ENCODE measurements at places on chromosomes 5 and 9. TPM values are rescaled to one million over a fixed set of nuclear protein-coding genes. Genes with fewer than 3 reads are reported as not detected.

CCDC69 gene
- 4.0 TPM for total RNA-seq

MOCS2 gene
- total RNA-seq = 44.4 TPM

TRIM41 gene
- 17.0 TPM for total RNA-seq

ORM2 gene
- not detected for total RNA-seq

LCN1 gene
- total RNA-seq = not detected

FIBCD1 gene
- 7.3 TPM for total RNA-seq

CCL21 gene
- not detected for total RNA-seq

CD180 gene
- not detected for total RNA-seq

HTR1A gene
- total RNA-seq = not detected

TRIO gene
- total RNA-seq = 139 TPM

SLC22A4 gene
- total RNA-seq = 4.1 TPM

NR2F1 gene
- total RNA-seq = 90.8 TPM

PCDHB5 gene
- total RNA-seq = 2.8 TPM

DNA sequence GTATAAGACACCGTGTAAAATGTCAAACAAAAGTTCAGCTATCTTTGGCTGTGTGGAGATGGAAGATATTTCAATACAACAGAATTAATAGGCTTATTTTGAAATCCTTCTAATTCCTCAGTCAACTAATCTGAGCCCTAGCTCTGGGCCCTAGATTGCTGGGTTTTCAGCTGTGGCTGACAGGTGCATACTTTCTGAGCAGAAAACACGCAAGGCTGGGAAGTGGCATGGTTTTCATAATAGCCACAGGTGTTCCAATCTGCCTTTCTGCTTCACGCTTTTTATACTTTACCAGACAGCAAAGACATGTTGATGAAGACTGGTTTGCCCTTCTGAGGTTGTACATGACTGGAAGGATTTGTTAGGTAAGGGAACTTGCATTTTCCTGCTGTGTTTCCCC lies 20.7 kb upstream of the XPA start:
- H3K36me3 ChIP-seq = no peaks in the 10 kb centered on the region
- H3K27ac ChIP-seq = no peak overlapping the region
- peaks cover 3% of the 10 kb centered on the region for H3K4me1 ChIP-seq
- no peak for DNase-seq
- H3K27me3 ChIP-seq = peaks cover 3% of the 10 kb centered on the region
- H3K4me3 ChIP-seq = no peak overlapping the region

DNA sequence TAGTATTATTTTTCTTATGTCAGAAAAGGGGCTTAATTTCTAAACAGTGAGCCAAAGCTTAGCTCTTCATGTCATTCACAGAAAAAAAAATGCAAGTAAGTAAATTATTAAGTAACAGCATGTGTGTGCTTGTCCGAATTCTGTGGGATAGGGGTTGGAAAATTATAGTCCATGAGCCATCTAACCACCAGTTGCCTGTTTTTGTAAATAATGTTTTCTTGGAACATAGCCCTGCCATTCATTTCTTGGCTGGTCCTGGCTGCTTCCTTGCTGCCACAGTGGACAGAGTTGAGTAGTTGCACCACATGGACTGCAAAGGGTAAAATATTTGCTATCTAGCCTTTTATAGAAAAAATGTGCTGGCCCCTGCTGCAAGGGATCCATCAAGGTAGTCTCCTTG lies 513.7 kb upstream of the WWC1 start:
- H3K27ac ChIP-seq = no peak overlapping the region
- no peaks in the 10 kb centered on the region for H3K36me3 ChIP-seq
- DNase-seq = no peak
- no peak overlapping the region for H3K4me3 ChIP-seq

GRCh38 chr5:122112063-122112462 lies 17.3 kb upstream of the ZNF474 start:
- no peak overlapping the region for H3K4me3 ChIP-seq
- H3K27ac ChIP-seq = no peak overlapping the region
- H3K27me3 ChIP-seq = no peaks in the 10 kb centered on the region

- no peak for DNase-seq
- H3K4me3 ChIP-seq = peak overlapping the region; percentile 98
- no peaks in the 10 kb centered on the region for H3K27me3 ChIP-seq
- no peaks in the 10 kb centered on the region for H3K36me3 ChIP-seq
These were observed 547 bp downstream of the CLTA start for GRCh38 chr9:36191290-36191645.

DNA sequence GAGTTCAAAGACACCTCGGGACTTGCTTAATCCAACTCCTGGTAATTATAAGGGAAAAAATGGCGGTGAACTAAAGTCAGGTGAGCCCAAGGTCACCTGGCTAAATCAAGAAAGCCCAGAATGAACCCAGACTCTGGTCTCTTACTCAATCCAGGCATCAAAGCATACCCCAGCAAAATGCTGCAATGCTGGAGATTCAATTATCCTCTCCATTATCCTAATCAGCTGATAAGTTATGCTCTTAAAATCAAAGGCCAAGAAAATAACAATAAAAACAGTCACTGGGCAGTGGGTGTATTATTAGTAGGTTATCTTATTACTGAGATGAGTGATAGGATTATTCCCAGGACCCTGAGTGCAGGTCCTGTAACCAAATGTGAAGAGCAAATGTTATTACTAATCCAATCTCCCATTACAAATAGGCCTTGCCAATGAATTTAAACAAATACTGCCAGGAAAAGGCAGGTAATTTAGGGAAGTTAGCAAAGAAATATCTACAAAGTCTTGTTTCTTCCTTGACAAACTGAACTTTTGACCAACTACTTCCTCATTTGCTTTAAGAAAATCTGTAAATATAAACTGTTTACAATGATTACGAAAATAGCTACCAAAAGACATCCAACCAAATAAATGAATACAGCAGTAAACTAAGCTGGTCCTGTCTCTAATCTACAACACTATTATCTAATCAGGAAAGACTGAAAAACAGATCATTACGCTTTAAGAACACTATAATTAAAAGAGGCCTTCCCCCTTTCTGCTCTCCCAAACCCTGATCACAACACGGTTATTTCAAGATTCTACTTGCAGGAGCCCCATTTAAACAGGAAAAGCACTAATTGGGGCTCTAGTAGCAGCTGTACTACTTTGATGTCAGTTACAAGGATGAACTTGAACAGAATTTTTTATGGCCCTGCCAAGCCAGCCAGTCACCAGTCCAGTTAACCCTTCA lies 103.2 kb downstream of the MED27 start:
- H3K4me3 ChIP-seq = no peak overlapping the region
- H3K36me3 ChIP-seq = no peaks in the 10 kb centered on the region
- H3K4me1 ChIP-seq = no peaks in the 10 kb centered on the region
- no peaks in the 10 kb centered on the region for H3K27me3 ChIP-seq

DNA sequence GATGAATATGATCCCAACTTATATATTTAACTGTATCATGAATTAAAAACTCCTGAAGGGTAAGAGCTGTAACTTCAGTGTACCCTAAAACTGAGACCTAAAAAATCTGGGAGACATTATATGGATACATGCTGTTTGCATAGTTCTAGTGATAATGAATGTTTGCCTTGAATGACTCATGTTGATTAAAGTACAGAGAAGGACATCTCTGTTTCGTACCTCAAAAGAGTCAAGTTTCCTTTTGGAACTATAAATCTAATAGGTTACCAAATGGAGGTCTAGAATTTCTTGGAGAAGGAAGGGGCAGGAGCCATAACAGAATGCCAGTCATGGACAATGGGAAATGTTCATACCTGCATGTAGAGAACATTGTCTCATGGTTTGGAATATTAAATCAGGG lies 168.1 kb downstream of the SNCAIP start:
- no peaks in the 10 kb centered on the region for H3K4me1 ChIP-seq
- no peaks in the 10 kb centered on the region for H3K36me3 ChIP-seq
- H3K4me3 ChIP-seq = no peak overlapping the region
- no peak for DNase-seq

DNA sequence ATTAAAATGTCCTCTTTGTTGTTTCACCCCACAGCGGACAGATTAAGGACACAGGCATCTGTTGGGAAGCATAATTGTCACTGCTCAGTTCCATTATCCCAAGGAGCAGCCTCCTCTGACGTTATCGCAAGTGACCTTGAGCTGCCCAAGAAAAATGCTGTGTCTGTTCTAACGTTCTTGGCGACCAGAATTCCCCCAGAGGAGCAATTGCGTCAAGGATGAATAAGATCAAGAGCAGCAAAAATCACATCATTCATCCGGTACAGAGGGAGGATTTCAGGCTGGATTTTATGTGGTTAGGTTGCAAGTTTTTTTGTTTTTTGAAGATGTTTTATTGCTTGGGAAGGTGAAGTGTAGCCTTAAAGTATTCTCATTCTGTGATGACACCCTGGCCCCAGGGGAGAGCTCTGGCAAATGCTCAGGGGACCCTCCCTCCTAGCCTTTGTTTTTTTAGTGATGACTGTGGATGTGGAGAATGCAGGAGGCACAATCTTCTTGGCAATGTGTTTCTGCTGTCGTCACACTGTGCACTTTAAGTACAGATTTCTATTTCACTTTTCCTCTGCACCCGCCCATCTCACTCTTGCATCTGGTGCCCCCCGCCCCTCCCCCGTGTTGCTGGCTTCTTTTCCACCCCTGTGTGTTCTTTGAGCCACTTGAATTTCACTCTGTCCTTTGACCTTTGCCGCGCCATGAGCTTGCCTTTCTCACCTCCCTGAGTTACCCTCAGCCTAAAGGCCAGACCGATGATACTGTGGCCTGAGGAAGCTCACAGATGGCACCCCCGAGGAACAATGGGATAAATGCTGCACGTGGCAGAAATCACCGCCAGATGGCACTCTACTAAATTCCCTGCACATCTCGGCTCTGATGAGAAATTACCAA lies 308.5 kb downstream of the RAB3C start:
- H3K4me1 ChIP-seq = peaks cover 3% of the 10 kb centered on the region
- H3K27me3 ChIP-seq = no peaks in the 10 kb centered on the region
- peak overlapping the region; percentile 40 for H3K4me3 ChIP-seq
- H3K27ac ChIP-seq = peak overlapping the region; percentile 38
- peak; percentile 94 for DNase-seq

DNA sequence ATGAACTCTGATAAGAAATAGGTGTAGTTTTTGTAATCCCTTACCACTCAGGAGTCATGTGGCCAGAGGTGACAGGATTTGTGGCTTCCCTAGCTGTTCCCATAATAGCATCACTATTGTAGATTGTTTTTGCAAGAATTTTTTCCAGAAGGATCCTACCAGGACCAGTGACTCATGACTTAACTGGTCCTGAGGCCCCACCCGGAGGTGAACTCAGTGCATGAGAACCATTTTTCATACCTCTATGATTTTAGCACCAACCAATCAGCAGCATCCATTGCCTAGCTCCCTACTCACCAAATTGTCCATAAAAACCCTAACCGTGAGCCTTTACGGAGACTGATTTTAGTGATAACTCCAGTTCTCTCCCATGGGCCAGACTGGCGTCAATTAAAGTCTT lies 484.8 kb downstream of the PSAT1 start:
- no peak overlapping the region for H3K27ac ChIP-seq
- no peaks in the 10 kb centered on the region for H3K4me1 ChIP-seq
- H3K4me3 ChIP-seq = no peak overlapping the region
- no peaks in the 10 kb centered on the region for H3K36me3 ChIP-seq
- DNase-seq = peak; percentile 1
- no peaks in the 10 kb centered on the region for H3K27me3 ChIP-seq

- H3K4me3 ChIP-seq = no peak overlapping the region
- H3K27me3 ChIP-seq = no peaks in the 10 kb centered on the region
- H3K36me3 ChIP-seq = no peaks in the 10 kb centered on the region
- no peaks in the 10 kb centered on the region for H3K4me1 ChIP-seq
These were observed 235.2 kb downstream of the NR3C1 start for GRCh38 chr5:143168171-143168741.

- no peaks in the 10 kb centered on the region for H3K36me3 ChIP-seq
- no peak for DNase-seq
These were observed 509.8 kb downstream of the DIRAS2 start for GRCh38 chr9:90132866-90133265.

GRCh38 chr9:136512651-136513071 lies 29.8 kb upstream of the SEC16A start:
- H3K27me3 ChIP-seq = no peaks in the 10 kb centered on the region
- no peaks in the 10 kb centered on the region for H3K4me1 ChIP-seq
- DNase-seq = no peak
- H3K4me3 ChIP-seq = no peak overlapping the region

GRCh38 chr5:122310889-122311288 lies 1.1 kb upstream of the SNCAIP start:
- H3K27me3 ChIP-seq = no peaks in the 10 kb centered on the region
- H3K27ac ChIP-seq = no peak overlapping the region
- H3K4me3 ChIP-seq = no peak overlapping the region
- H3K36me3 ChIP-seq = no peaks in the 10 kb centered on the region

- H3K27ac ChIP-seq = no peak overlapping the region
- no peaks in the 10 kb centered on the region for H3K4me1 ChIP-seq
- H3K27me3 ChIP-seq = no peaks in the 10 kb centered on the region
- no peaks in the 10 kb centered on the region for H3K36me3 ChIP-seq
- H3K4me3 ChIP-seq = no peak overlapping the region
These were observed 251.8 kb downstream of the CWC27 start for GRCh38 chr5:65020492-65020891.

DNA sequence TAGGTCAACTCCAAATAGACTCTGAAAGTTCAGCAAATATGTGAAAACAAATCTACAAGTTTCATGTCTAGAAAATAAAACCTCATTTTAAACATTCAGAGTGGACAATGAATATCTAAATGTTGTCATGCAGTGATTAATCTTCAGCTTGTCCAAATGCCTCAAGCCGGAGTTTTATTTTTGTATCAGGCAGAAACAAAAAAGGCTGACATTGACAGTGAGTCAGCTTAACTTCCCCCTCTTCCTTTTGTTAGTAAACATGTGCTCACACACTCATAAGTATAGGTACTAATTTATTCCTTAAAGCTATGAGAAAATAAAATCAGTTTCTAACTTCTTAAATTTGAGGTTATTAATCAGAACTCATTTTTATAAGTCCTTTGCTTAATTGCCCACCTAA lies 467.9 kb upstream of the DAB2 start:
- DNase-seq = peak; percentile 11
- H3K27ac ChIP-seq = no peak overlapping the region
- no peaks in the 10 kb centered on the region for H3K36me3 ChIP-seq
- H3K4me1 ChIP-seq = no peaks in the 10 kb centered on the region

GRCh38 chr9:35962126-35962906 lies 4.4 kb upstream of the OR2S2 start:
- H3K4me1 ChIP-seq = no peaks in the 10 kb centered on the region
- peak; percentile 85 for DNase-seq
- H3K4me3 ChIP-seq = peak overlapping the region; percentile 31
- no peaks in the 10 kb centered on the region for H3K36me3 ChIP-seq
- H3K27me3 ChIP-seq = no peaks in the 10 kb centered on the region

- peaks cover 2% of the 10 kb centered on the region for H3K27me3 ChIP-seq
- H3K4me3 ChIP-seq = no peak overlapping the region
- H3K27ac ChIP-seq = no peak overlapping the region
- DNase-seq = no peak
These were observed 41.6 kb upstream of the EQTN start for GRCh38 chr9:27338527-27338903.

- no peak overlapping the region for H3K4me3 ChIP-seq
- no peaks in the 10 kb centered on the region for H3K36me3 ChIP-seq
- DNase-seq = no peak
- no peaks in the 10 kb centered on the region for H3K27me3 ChIP-seq
- H3K4me1 ChIP-seq = no peaks in the 10 kb centered on the region
- H3K27ac ChIP-seq = no peak overlapping the region
These were observed 60.9 kb upstream of the GNE start for GRCh38 chr9:36319183-36319582.
